ENCODE measurements at places on chromosomes 6 and 20. TPM values are rescaled to one million over a fixed set of nuclear protein-coding genes. Genes with fewer than 3 reads are reported as not detected.
A peak's percentile ranks its signal among the peaks of the same experiment; 100 is the strongest.

GRCh38 chr20:45963059-45964005 is 8.7 kb downstream of the ZNF335 start:
- no peak for DNase-seq

DNA sequence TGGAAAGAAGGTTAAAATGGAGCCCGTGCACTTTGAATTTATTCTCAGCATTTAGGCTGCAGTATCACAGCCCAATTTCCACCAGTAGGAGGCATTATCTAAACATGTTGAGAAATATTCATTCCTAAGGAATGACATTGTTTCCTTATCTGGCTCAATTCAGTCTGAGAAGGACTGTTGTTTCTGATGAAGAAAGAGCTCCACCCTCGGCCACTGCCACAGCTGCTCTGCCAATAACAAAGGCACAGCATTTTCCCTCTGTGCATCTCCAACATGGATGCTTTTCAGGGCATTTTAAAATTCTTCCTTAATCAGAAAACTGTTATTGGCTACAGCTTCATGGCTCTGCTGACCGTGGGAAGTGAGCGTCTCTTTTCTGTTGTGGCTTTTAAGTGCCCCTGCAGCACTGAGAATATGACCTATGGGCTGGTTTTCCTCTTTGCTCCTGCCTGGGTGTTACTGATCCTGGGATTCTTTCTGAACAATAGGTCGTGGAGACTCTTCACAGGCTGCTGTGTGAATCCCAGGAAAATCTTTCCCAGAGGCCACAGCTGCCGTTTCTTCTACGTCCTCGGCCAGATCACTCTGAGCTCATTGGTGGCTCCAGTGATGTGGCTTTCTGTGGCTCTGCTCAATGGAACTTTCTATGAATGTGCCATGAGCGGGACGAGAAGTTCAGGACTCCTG is at the start of gene CALHM5:
CALHM5 (plus strand) TSS at position 216 of the 687 bp plus-strand sequence; CDS start at position 274, 58 bp downstream.
- DNase-seq = no peak

DNA sequence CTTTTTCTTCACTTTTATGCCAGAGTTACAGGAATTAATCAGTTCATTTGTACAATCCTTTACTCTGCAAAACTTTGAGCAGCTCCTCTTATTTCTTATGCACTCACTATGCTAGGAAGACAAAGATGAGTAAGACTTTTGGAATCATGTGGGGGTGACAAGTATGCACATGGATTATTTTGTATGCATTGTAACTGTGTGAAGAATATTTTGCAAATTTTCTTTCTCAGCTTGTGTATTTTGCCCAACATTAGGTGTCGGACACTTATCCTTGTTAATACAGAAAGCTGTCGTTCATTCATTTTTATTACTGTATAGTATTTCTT is 88.6 kb downstream of the PPP1R14C start:
- no peak for DNase-seq

- peak; percentile 48 for DNase-seq
Observed at GRCh38 chr6:47242483-47243386, 67.0 kb downstream of the TNFRSF21 start.

DNA sequence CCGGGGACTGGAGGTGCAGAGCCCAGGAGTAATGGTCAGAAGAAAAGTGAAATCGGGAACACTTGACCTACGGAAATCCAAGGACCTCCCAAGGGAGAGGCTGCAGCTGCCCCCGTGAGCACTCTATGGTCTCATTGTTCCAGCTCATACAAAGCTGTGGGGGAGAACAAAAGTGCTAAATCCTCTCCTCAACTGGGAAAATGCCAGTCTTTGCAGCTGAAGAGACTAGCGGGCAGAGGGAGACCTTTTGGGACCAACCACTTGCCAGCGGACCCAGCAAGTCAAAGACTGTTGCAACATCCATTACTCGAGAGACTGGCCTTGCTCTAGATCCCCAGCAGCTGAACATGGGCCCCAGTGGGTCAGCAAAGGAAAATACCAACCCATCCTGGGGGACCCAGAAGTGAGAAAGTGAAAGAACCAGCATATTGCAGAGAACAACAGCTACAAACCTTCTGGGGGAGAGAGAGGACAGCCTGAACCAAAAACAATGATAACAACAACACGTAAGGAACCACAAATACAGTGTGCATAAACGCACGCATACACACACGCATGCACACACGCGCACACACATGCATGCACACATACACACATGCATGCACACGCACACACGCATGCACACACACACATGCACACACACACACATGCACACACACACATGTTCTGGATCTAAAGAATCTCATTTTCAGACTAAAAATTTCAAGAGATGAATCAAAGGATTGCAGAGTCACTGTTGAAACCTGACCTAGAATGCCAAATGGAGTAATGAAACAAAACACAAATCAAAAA is 24.7 kb upstream of the ELMO2 start:
- DNase-seq = no peak

- DNase-seq = no peak
Observed at GRCh38 chr6:107080036-107080435, 35.3 kb downstream of the BEND3 start.

- DNase-seq = no peak
Observed at GRCh38 chr20:13029687-13030375, 21.1 kb downstream of the SPTLC3 start.

GRCh38 chr20:63977739-63978276 is 1.6 kb downstream of the SAMD10 start:
- DNase-seq = no peak

The ADGRF5 gene
- total RNA-seq = 80.2 TPM

The PPP1R3G gene
- total RNA-seq = 0.96 TPM

The OR2H2 gene
- total RNA-seq = not detected

The SLC22A3 gene
- 6.7 TPM for total RNA-seq

All from omental fat pad (tissue), 4 donors.